ENCODE measurements at places on chromosomes 1 and 21.

- DNase-seq, result no peak
Observed at GRCh38 chr1:48107516-48107915, 110.3 kb upstream of the TRABD2B start.

DNA sequence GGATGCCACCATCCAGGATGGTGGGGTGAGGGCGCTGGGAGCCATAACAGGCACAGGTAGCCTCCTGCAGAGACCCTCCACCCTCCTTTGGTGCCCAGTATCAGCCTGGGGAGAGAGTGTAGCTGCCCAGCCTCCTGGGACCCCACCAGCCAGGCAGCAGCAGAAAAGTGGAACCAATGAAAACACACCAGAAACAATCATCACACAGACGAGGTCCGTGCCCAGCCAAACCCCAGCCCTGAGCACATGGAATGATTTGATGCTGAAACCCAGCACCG is 285.1 kb downstream of the PTPRU start:
- no peak for DNase-seq

GRCh38 chr1:93732514-93732913 is 50.9 kb upstream of the BCAR3 start:
- DNase-seq, result no peak

DNA sequence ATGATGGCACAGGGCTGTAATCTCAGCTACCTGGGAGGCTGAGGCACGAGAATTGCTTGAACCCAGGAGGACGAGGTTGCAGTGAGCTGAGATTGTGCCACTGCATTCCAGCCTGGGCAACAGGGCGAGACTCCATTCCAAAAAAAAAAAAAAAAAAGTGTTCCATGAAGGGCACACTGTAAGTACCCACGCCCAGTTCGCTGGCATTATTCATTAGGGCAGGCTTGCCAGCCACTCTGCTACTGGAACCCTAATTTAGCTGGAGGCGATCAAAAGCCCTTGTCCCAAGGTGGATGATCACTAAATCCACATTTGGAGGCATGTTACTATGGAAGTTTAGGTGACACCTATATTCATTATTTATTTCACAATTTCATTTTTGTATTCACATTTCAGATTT is 5.0 kb downstream of the IFNLR1 start:
- DNase-seq, result no peak

- no peak for DNase-seq
Observed at GRCh38 chr1:94602802-94603625, 61.5 kb upstream of the F3 start.

DNA sequence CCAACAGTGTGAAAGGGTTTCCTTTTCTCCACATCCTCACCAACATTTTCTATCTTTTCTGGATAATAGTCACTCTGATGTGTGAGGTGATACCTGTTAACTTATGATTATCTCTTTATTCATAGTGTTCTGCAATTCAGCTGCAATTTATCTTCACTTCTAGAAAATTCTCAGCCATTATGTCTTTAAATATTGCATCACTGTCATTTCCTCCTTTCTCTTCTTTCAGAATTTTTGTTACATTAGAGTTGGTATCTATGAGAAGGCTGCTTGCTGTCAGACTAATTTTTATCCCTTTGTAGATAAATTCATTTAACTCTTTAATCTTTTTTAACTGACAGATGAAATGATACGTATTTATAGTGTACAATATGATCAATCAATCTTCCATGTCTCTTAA is 30.5 kb upstream of the ATF3 start:
- no peak for DNase-seq

DNA sequence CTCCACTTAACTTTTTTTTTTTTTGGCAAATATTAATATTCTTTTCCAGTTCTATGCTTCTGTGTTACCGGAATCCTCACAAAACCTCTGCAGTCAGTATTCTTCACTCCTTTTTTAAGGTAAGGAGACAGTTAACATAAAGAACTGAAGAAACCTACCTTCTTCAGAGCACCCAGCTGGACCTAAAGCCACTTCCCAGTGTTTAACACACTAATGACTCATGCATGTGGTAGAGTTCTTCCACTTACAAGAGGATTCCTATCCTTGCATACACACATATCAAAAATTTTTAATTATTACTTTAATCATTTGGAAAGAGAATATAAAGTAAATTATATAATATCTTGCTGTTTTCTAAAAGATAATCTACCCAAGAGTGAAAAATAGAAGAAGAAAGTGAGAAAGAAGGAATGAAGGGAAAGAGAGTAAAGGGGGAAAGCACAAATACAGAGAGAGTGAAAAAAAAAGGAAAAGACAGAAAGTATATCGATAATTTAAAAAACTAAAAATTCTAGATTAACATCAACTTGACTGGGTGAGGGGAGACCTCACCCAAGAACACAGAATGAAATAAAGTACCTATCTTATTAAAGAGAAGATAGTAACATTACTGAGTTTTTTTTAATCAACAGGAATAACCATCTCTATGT is 54.9 kb downstream of the ENAH start:
- DNase-seq, result no peak

DNA sequence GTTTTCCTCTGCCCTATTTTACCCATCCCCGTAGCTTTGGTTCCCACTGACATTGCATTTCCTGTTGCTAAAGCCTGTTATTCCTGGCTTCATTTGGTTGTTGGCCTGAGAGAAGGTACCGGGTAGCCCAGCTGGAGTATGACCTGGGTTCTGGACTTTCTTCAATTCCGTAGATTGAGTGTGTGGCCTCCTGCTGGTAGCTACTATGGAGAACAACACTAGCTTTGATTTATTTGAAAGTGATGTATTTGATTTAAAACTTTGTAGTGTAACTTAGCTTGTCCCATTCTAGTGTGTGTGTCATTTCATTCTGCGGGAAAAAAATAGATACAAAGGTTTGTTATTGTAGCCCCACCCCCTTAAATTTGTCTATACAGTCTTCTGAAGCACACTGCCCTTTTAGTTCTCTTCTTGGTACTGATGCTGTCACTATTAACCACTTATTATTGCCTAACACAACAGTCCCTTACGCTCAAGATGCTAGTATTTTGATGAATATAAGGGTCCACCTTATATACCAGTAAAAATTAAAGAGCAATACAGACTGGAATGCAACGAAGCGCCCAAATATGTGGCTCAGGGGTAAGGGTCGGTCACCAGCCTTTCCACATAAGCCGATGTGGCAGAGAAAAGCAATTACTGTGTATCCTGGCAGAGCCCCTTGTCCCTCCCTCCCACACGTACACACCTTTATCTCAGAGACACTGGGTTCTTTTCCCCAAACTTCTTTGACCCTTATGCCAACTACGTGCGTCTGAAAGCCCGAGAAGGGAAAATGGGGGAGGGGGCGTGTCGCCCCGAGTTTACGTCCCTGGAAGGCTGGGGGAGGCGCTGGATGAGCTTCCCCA is 643 bp upstream of the MOV10 start:
- no peak for DNase-seq

GRCh38 chr1:117621316-117621715 is 15.5 kb downstream of the TENT5C start:
- DNase-seq, result no peak

DNA sequence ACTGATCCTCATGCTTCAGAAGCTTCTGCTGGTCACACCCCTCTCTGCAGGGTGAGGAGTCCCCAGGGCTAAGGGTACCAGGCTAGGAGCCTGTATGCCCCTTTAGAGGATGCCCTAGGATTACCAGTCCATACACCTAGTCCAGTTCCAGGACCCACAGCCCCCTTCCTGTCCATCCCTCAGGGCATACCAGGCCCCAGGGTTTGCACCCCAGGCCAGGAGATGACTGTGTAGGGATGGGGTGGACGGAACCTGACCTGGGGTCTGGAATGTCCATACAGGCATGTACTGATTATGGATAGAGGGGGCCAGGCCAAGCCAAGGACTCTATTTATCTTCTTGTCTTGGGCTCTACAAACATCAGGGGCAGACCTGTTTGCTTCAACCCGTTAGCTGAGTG is 34.9 kb downstream of the TRIM67 start:
- no peak for DNase-seq

- DNase-seq, result no peak
Observed at GRCh38 chr1:185654199-185654951, 79.8 kb upstream of the HMCN1 start.

DNA sequence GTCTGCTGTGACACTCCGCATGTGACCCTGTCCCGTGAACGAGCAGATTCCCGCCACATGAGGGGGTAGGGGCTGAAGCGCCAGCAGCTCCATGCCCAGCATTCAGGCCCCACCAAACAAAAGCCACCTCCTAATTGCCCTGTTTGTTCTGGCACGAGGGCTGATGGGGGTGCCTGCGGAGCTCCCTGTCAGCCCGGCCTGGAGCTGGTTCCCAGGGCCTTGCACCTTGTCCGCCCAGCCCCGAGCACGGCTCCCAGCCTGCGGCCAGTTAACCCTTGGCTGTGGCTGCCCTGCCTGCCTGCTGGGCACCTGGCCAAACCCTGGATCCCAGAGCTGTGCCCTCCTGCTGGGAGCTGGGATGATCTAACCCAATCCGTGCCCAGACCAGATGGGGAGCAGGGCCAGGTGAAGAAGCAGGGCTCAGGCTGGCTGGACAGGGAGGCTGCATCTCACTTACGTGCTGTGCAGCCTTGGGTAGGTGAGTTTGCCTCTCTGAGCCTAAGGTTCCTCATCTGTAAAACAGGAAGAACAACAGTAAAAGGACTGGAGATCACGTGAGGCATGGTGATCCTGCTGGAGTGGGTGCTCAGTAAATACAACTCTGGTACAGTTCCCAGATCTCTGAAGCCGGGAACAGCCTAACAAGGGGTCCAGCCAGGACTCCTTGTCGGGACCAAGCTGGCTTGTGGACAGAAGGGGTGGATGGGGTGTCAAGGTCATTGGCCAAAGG is 110.9 kb upstream of the IFFO2 start:
- DNase-seq, result no peak

- no peak for DNase-seq
Observed at GRCh38 chr1:33237579-33237978, 18.7 kb upstream of the ZNF362 start.

DNA sequence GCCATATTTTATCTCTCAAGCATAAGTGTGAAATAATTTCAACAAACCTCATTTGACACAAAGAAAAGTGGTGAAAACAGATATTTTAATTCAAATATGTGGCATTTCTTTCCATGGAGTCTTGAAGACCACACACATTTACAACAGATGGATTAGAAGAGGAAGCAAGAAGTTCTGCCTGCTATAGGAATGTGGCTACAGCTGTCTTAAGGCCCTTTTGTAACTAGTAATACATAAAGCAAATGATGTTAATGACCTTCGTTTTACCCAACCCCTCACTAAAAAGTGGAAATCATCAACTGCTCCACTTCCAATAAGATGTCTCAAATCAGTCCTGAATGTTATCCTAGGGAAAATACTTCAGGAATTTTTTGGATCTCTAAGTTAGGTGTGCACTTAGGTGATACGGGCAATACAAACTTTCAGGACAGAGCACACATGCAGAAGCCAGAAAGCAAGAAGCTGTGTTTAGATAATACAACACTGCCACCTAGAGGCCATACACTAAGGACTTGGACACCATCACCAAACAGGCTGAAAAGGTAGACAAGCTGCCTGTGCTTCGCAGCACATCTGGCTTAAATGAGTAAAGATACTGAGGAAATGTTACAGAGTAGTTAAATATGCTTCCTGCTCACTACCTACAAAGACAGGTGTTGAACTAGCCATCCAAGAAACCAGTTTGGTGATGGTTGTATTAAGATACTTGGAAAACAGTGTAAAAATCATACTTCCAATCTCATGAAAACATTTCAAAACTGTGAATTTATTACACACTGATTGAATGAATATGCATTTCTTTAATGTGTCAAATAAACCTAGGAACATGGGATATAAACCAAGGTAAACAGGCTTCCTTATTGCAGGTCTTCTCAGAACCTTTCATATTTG is 24.4 kb downstream of the RRAGC start:
- no peak for DNase-seq

GRCh38 chr1:214454569-214455396 is 96.6 kb downstream of the PTPN14 start:
- DNase-seq, result no peak

DNA sequence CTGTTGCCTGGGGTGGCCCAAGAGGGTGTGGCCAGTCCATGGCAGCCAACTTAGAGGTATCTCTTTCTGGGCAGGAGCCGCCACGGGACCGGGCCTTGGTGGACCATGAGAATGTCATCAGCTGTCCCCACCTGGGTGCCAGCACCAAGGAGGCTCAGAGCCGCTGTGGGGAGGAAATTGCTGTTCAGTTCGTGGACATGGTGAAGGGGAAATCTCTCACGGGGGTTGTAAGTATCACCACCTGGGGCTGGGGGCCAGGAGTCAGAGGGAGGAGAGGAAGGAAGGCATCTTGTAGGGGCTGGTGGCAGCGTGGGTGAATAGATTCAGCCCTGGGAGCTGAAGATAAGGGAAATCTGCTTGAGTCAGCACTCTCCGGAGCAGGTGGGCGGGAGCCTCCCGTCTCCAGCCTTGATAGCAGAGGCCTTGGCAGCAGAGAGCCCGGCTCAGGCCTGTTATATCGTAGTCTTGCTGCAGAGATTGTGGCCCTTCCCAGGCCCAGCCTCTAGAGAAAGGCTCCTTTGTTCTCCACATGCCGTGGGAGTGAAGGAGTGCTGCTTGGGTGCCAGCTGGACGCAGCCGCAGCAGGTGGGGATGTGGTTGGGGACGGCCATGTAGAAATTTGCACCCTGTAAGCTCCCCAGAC is 25.4 kb downstream of the PHGDH start:
- no peak for DNase-seq

GRCh38 chr1:98458511-98459485 is 202.7 kb upstream of the SNX7 start:
- DNase-seq, result no peak

GRCh38 chr1:32094746-32095521 is 12.9 kb upstream of the KPNA6 start:
- no peak for DNase-seq

GRCh38 chr1:63877021-63877767 is 103.4 kb downstream of the ROR1 start:
- DNase-seq, result no peak

GRCh38 chr1:235867903-235868469 is 1.3 kb upstream of the LYST start:
- peak; percentile 8 for DNase-seq

DNA sequence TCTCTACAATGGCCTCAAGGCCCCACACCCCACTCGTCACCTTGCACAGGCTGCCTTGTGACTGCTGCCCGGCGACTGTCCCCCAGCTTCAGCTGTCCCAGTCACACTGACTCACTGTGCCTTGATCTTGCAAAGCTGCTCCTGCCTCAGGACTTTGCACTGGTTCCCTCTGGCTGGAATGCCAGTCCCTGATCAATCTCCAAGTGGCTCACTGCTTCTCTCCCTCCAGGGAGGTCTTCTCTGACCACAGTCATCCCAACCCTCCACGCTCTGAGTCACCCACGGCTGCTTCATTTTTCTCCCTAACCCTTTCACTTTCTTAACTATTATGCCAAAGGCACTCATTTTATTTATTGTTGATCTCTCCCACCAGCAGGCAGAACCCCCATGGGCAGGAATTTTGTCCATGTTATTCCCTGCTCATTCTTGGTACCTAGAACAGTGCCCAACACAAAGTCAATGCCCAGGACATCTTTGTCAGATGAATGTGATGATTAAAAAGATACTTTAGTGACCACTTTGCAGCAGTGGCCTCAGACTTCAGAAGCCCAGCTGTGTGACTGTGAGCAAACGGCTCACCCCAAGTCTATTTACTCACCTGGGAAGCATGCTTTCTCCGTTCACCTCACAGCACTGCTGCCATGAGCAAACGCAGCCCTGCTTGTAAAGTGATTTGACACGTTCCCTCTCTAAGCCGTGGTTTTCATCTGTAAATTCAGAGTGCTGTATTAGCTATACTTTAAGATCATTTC is 53.4 kb downstream of the ZBTB18 start:
- no peak for DNase-seq

GRCh38 chr1:64963466-64963865 is 2.9 kb downstream of the JAK1 start:
- DNase-seq, result no peak
